Right forelimb (tissue), 1 donor: ENCODE measurements at places on chromosomes 5 and 9.

- DNase-seq = no peak
These were observed 195.4 kb downstream of the MPDZ start for GRCh38 chr9:13083963-13084528.

- DNase-seq = no peak
These were observed 475.2 kb upstream of the BRINP1 start for GRCh38 chr9:119844431-119844830.

DNA sequence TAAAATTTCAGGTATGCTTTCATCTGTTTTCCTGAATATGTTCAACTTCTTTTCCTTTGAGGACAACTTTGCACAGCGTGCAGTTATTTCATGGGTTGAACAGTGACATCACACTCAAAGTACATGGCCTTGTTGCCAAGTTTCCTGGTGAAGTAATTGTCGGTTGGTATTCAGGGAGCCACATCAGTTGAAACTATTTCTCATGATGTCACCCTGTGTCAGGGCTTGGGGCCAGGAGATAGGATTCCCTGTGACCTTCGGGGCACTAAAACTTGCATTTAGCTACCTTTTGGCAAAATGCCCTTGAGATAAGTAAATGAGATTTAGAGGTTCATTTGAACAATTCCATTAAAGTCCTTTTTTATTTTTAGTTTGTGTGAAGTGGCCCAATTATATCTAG lies 383.9 kb downstream of the SH3GL2 start:
- DNase-seq = no peak

DNA sequence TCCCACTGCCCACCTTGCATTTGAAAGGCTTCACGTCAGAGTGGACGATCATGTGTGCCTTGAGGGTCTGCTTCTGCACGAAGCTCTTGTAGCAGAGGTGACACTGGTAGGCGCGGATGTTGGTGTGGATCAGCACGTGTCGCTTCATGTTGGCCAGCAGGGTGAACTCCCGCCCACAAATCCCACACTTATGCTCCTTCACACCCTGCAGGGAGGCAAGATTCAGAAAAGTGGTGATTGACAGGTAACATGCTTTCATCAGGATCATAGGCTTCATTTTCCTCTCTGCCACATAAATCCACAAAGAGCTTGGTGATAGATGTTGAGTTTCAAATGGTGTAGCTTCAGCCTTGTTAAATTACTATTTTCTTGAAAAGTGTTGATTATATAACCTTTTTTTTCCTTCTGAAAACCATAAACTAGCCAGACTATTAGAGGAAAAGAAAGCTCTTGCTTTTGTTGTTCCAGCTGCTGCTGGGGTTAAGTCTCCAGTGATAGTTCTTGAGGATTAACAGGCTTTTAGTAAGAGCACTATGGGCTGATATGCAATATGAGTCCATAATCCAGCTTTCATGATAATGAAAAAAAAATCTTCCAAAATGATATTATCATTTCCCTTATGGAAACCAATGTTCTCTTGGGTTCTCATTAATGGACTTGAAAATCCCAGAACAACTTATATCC lies 50.7 kb downstream of the ZNF366 start:
- DNase-seq = no peak

GRCh38 chr9:16356196-16356765 lies 514.2 kb downstream of the BNC2 start:
- no peak for DNase-seq

GRCh38 chr5:949815-950560 lies 57.3 kb downstream of the TRIP13 start:
- no peak for DNase-seq

GRCh38 chr5:142403583-142403982 lies 78.8 kb upstream of the SPRY4 start:
- no peak for DNase-seq

GRCh38 chr5:36722900-36723299 lies 116.5 kb downstream of the SLC1A3 start:
- no peak for DNase-seq

DNA sequence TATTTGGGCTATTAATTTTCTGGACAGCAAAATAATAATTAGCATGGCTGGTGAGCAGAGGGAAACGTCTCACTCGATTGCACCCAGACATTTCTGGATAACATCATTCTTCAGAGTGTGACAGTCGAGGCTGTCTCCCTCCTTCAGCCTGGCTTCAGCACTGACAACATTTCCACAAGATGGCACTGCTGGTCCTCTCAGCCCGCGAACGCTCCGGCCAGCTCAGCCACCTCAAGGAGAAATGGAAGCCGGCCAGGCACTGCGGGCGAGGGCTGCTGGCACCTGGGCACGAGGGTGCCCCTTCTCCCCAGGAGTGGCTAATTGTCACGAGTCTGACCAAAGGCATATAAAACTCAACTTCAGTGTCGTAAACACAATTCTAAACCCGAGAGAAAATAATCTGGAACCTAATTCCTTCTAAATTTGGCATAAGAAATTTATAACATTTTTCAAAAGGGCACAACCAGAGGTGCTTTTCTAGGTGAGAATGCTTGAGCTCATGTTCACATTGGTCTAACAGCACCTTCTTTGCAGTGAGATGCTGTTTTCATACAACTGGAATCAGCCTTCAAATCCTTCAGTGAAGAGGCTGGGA lies 65.9 kb downstream of the DAP start:
- DNase-seq = peak; percentile 73

- no peak for DNase-seq
These were observed 20.4 kb downstream of the AUH start for GRCh38 chr9:91341258-91341746.

GRCh38 chr9:75226403-75227139 lies 138.3 kb downstream of the OSTF1 start:
- no peak for DNase-seq

- DNase-seq = no peak
These were observed 551.3 kb downstream of the PDE4D start for GRCh38 chr5:59342181-59342580.

- no peak for DNase-seq
These were observed 194.8 kb downstream of the SPOCK1 start for GRCh38 chr5:137304226-137304874.

DNA sequence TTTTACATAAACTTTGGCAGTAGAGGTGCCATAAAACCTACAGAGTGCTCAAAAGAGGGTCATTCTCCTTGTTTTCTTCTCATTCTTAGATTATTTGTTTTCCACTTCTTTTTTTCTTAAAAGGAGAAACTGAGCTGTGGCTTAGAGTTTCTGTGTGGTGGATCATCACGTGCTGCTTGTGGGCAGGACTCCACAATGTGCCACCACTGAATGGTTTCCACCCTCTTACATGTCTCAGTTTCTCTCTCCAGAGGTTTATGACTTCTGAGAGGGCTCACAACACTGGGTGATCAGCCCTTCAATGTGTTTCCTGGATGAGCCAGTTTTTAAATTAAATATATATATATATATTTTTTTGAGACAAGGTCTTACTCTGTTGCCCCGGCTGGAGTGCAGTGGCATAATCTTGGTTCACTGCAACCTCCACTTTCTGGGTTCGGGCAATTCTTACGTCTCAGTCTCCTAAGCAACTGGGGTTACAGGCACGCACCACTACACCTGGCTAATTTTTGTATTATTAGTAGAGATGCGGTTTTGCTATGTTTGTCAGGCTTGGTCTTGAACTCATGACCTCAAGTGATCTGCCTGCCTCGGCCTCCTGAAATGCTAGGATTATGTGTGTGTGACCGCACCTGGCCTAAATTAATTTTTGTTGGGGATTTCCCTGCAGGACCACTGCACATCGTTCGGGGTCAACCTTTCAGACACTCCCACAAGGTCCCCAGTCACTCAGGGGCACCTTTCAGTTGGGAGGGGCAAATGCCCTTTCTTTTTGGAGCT lies 3.1 kb upstream of the UNC13B start:
- no peak for DNase-seq

GRCh38 chr5:136332223-136333015 lies 32.9 kb downstream of the TRPC7 start:
- DNase-seq = no peak

DNA sequence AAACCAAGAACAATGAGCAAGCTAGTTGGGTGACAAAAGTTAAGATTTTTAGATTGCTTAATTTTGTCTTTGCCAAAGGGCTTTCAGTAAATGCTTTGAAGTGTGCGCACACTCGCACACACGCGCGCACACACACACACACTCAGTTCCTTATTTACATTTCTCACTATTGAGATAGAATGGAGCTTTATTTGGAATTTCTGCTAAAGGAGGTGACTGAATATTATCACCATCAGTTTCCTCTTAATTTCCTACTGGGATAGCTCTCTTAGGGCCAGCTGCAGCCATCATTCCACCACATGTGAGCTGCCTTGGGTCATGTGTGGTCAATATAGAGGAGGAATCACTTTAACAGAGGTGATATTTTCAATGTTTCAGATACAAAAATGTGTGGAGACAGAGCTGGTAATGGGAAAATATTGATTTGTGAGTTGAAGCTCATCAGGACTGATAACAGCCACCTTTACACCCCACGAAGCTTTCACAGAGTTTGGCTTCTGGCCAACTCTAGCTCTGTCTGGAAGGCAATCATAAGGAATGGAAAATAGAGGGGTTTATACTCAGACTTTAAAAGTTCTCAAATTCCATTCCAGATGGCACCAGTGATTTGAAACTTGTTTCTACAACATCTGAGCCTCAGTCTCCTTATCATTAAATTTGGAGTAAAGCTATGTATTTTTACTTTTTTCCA lies 99.9 kb downstream of the MACIR start:
- DNase-seq = no peak

GRCh38 chr5:35152733-35153132 lies 77.6 kb downstream of the PRLR start:
- no peak for DNase-seq

DNA sequence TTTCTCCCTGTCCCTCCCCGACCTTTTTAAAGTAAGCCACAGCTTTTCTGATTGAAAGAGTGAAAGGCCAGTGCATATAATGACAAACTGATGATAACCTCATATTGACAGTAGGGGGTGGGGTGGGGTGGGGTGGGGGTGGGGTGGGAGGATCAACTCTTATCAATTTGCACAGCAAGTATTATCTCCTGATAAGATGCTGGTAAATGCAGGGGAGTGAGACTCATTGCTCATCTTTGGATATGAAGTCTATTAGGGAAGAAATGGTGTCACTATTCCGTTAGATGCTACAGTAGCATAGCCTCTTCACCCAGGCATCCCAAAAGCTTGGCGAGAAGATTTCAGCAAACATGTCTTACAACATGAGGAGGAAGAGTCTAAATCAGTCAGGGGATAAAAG lies 38.9 kb upstream of the HMGCS1 start:
- DNase-seq = no peak

- DNase-seq = no peak
These were observed 132.7 kb upstream of the POU5F2 start for GRCh38 chr5:93874080-93874479.

- no peak for DNase-seq
These were observed 24.4 kb upstream of the GPR151 start for GRCh38 chr5:146540414-146540813.

- no peak for DNase-seq
These were observed 174.4 kb downstream of the SLIT3 start for GRCh38 chr5:169126481-169127021.

DNA sequence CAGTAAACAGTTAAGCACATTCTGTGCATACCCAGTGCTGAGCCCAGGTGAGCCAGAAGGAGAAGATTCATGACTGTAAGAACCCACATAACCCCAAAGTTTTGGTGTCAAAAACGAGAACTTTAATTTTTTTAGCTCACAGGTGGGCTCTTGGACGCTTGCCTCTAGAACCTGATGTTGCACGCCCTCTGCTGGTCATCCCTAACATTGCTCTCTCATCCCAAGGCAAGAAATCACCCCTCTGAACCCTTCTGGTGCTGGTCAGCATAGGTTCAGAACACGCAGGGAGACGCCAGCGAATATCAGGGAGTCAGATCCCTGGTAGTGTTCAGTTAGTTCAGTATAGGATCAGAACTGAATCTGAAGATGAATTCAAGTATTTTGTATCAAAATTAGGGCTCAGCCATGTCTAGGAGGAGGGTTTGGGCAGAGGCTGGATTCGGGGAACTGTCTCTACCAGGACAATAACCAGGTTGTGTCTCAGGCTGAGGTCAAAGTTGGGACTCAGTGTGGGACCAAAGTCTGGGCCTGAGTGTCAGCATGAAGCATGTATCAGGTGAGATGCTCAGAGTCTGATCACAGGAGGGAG lies 4.1 kb upstream of the DNAJB5 start:
- DNase-seq = no peak

- no peak for DNase-seq
These were observed 393 bp downstream of the SH3GLB2 start for GRCh38 chr9:129027685-129028191.

DNA sequence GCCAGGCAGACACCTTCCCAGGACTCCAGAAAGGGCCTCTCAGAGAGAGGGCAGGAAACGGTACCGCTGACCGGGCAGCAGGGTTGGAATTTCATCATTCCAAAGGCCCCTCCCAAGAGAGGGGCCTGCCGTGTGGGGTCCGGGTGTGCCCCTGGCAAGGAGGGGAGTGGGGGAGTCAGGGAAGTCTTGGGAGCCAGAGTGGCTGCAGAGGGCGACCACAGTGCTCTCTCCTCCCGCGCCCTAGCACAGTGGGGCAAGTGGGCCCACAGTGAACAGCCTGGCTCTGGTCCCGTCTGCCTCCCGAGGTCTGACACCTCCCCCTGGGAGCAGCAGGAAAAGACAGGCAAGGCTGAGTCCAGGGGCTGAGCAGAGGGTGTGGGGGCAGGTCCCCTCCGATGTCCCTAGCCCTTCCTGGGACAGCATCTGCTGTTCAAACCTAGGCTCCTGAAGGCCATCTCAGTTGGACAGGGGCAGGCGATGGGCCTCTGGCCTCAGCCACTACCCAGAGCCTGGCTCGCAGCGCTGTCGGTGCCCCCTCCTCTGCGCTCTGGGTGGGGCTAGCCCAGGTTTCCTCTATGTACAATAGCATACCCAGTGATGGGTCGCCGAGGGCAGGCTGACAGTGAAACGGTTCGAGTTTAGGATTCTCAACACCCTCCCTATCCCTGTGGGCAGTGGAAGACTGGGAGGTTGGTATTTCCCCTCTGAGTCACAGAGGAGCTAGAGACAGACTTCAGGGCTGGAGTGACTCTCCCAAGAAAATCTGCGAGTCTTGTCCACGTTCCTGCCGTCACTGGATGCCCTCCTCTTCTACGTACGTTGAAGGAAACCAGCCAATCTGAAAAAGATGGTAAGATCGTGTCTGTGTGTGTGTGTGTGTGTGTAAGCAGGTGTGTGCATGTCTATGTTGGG lies 25.4 kb upstream of the SARDH start:
- DNase-seq = no peak

DNA sequence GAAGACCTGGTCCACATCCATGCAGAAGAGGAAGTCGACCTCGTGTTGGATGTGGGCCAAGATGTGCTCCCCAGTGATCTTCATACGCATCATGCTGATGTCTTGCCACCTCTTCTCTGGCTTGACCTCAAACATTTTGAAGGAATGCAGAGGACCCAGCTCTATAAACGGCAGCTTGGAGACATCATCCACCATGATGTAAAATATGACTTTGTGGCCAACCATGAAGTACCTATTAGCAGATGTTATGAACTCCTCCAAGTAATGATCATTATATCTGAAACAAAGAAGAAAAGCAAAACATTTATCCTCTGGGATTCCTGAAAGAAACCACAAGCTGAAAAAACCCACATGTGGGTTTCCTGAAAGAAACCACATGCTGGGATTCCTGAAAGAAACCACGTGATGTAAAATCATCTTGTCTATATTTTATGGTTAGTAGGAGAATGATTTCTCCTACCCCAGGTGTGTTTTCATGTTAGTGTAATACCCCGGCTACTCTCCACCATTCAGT lies 52.3 kb downstream of the GGTA1 start:
- DNase-seq = no peak
